ENCODE measurements at places on chromosomes 7 and 10.

- no peak for DNase-seq
These were observed 30.5 kb upstream of the VWDE start for GRCh38 chr7:12434012-12434642.

- DNase-seq, result no peak
These were observed 11.7 kb upstream of the WAPL start for GRCh38 chr10:86533328-86533727.

GRCh38 chr7:88306590-88307048 is at the start of gene STEAP4:
TSS of gene STEAP4 (minus strand) at chr7:88306894. CDS start at chr7:88284269, 22,625 bp downstream.
- DNase-seq, result no peak

- no peak for DNase-seq
These were observed 22.5 kb upstream of the ENO4 start for GRCh38 chr10:116826803-116827202.

DNA sequence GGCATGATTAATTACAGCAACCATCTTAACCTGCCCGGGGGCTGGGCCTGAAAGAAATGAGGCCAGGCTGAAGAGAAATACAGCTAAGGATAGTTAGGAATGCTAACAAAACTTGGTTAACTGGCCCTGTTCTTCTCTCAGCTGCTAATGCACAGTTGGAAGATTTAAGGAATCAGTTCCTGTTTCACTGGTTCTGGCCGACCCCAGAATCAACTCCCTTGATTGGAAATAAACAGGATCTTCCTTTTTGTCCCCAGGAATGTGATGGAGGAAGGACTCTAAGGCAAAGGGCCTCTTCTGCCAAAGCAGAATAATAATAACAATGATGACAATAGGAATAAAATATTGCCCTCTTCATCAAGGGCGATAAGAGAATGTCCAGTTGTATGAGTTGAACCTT is 3.5 kb upstream of the LRMDA start:
- DNase-seq, result no peak

DNA sequence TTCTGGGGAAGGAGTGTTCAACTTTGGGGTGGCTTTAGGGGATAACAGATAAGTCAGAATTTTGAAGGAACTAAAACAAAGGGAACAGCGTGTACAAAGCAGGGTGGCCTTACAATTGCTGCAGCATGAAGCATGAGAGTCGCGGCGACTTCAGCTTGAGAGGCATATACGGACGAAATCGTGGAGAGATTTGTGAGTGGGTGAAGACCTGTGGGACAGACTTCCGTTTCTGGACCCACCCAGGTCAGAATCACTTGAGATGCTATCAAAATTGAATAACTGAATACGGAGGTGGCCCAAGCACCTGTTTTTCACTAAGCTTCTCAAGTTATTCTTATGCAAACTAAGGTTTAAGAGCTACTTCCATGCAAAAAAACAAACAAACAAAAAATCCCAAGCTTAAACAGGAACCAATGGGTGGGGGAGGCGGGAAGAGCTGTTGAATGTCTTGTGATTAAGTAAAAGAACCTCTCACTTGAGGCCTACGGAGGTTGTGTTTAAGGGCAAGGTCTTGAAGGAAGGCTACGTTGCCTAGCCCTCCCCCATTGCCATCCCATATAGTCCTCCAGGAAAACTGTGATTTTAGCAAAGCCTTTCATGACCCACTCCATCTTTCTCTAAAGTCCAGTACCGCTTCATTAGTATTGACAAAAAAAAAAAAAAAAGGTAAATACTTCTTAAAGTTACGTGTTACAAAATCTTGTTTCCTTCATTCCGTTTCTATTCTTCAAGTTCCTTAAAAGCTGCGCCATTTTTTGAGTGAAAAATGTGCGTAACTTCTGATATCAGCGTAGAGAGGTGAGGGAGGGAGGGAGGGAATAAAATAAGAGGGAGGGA is 1.3 kb upstream of the TRIM24 start:
- DNase-seq, result no peak

GRCh38 chr7:18610331-18610948 is 114.9 kb downstream of the HDAC9 start:
- no peak for DNase-seq

DNA sequence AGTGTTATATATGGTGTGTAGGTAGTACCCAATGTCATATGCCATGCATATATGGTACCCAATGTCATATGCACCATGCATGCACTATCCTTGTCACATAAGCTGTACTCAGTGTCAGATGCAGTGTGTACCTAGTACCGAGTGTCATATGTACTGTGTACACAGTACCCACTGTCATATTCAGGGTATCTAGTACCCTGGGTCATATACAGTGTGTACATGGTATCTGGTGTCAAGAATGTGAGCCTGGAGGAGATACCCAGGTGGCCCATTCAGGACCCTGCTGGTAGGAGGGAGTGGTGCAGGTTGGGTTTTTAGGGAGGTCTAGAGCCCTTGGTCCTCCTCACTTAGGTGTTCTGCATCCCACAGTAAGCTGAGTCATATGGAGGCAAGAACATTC is 1.8 kb downstream of the ZMYND11 start:
- no peak for DNase-seq

DNA sequence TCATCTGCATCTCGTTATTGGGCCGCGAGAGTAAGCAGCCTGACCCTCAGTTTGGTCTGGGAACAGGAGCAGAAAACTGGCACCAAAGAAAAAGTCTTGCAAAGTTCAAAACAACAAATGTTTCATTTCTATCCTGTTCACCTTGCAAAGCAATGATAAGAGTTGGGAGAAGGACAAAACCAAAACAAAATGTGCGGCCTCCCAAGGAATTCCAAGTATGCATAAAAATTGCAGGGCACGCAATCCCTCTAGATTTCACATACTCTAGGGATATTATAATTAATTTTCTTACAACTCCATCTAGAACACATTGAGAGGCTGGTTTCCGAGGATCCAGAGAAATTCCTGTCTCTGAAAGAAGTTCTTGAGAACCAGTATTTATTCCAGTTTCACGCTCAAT is 20.1 kb downstream of the CHUK start:
- DNase-seq, result no peak

GRCh38 chr7:22296916-22297315 is 60.0 kb downstream of the RAPGEF5 start:
- DNase-seq, result no peak

DNA sequence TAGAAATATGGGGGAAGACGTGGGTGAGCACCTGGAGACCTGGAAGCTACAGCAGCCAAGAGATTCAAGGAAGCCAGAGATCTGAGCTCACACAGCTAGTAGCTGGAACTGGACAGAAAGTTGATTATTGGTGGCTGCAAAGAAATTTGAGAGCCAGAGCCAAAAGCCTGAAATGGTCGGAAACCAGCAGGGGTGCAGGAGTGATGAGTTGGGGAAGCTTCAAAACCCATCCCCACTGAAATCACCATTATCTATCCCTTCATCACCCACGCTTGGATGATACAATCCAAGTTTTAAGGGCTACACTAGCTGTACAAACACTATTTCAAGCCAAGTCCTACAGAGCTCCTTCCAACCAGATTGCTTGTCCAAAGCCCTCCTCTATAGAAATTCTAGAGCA is 296.1 kb upstream of the NEBL start:
- no peak for DNase-seq

DNA sequence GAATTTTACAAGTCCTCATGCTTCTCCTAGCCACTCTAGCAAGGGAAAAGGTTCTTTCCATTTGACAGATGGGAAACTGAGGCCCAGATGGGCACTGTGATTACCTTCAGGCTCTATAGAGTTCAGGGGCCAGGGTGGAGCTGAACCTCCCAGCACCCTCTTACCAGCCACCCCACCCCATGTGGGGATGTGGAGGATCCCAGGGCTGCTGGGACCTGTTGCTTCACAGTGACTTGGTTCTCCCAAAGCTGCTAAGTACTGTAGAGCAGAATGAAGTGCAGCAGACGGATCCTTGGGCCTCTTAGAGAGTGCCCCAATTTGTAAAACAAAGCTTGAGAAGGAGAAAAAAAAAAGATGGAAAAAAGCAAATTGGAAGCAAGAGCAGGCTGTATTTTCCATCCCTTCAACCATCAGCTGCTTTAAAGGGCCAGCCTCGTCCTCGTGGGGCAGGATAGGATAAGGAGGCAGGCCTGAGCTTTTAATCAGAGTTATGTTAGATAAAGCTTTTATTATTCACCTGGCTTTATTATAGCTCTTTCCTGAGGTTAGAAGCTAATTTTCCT is 147.0 kb downstream of the CDH23 start:
- no peak for DNase-seq

- DNase-seq, result no peak
These were observed 69.3 kb downstream of the TNS3 start for GRCh38 chr7:47512481-47513176.

DNA sequence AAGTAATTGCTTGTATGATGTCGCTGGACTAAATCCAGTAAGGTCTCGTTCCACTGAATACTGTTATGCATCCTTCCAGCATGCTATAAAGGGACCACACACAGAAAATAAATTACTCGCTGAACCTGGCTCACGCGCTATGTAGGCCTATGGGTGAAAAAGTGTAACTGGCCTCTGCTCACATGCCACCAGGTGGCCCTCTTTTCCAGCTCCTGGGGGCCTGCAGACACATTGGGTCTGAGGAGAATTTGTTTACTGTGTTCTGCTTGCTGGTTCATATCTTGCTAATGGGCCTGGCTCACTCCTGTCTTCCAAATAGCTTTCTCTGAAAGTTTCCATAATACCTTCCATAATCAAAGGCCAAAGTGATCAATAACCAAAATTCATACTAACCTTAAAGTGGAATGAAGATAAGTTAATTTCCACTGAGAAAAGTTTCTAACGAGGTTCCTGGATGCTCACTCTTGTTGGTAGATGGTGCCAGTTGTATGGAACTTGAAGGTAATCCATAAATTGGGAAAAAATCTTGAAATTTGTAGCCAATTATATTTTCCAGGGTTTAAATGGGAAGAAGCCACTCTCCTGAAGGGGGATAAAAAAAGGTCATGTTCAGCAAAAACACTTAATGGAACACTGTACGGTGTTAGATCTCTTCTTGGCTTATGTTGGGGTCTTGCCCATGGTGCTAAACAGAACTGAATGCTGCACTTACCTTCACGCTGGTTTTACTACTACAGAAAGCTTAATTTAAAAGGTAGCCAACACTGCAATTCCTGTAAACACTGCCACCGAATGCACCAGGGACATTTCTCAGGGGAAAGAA is 27.0 kb upstream of the ZPBP start:
- DNase-seq, result no peak

DNA sequence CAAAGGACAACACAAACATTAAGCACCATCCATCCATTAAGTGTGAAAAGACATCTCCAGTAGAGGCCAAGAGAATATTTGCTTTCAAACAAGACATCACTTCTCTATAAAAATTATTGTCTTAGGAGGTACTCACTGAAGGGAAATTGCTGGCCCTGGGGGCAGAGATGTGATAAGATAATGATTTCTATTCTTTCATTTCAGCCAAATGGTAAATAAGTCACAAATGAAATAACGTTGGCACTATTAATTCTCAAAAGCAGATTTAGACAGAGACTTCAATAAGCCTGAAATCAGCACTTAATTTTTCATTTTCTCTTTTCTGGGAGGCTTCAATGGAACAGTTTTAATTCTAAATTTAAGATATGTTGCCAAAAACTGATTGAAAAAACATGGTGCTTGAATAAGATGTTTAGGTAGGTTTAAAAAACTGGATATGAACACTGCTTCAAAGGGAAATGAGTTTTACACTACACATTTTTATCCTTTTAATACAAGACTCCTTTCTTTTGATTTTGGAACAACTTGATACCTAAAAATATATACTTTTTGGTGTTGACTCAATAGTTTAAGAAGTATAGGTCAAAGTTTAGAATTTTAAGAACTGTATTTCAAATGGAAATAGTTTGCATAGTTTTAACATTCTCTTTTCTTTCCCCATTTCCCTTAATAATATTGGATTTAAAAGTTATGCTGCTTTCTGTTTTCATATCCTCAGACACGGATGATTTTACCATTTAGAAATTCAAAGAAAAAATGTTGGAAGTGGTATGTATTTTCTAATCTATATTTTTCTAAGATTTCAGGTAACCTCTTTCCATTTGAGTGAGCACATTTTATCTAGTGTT is 204.0 kb downstream of the AHR start:
- DNase-seq, result no peak

DNA sequence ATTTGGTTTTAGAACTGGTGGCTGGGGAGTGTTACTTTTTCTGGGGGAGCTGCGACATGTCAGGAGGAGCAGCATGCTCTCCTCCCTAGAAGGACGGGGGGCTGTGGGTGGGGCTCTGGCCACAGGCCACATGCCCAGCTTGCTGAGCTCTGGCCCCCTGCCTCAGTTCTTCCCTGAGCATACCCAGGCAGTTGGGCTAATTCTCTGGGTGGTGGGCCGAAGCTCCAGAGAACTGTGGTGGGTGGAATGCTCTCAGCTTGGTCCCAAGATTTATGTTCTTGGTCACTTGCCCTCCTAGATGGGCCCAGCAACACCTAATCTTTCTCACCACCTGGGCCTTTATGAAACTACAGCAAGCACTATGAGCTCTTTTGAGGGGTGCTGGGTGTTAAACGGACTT is 5.1 kb upstream of the ZNF775 start:
- no peak for DNase-seq

DNA sequence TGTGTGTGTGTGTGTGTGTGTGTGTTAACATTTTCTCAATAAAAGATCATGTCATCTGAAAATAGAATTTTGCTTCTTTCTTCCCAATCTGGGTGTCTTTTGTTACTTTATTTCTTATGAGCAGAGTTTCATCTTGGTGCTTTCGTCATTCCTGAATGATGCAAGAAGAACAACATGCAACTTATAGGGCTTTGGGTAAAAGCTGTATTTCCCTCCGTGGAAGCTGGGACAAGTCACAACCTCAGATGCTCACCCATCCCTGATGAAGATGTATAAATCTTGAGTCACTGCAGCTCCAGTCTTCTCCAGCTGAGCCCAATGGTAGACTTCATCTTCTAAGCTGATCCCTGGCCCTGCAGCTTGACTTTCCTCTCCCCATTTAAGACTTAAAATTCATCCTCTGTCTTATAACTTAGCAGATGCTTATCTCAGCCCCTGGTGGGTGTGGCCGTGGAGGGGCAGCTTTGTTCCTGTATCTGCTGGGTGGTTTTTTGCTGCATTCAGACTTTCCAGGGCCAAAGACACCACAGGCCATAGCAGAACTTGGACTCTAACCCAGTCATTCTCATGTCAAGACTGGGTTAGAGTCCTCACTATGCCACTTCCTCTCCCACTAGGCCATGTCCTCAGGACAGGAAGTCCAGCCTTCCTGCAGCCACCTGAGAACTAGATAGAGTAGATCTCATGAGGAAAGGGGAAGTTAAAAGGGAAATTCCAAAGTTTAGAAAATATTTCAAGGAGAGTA is 356.4 kb downstream of the TNS3 start:
- no peak for DNase-seq

GRCh38 chr7:30475580-30475979 is 3.0 kb downstream of the NOD1 start:
- no peak for DNase-seq

DNA sequence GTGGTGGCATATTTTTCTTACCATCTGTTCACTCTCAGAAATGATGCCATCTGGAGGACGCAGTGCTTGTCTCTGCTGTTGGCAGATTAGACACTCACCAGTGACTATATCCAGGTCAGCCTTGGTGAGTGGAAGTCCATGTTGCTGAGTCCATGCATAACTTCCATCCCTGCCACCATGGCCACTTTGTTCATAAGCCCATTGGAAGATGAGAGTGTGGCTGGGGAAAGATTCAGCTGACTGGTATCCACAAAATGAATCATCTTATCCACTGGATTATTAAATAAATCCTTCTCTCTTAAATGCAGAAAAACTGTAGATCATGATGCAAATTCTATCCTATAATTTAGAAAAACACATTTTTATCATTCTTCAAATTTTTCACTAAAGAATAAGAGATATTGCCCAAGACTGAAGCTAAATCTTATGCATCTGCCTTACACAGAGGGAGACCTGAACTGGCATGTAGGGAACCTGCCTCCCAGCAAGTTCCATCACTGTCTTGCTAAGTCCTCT is 726.9 kb downstream of the TNS3 start:
- no peak for DNase-seq

- no peak for DNase-seq
These were observed 33.9 kb upstream of the SVIL start for GRCh38 chr10:29668628-29669027.
